ENCODE measurements at places on chromosomes 3 and 15.

DNA sequence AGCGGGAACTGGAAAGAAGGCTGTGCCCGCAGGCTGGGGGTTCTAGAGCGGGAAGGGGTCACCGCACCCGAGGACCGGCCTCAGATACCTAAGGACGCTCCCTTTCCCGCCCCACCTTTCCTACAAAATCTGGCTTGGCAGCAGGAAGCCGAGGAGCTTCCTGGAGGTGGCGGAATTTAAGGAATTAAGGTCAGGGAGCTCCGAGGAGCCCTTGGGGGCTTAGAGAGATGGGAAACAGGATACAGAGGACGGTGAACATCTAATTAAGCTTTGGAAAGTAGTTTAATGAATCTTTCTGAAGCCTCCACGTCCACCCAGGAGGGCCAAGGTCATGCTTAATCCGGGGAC is 507 bp upstream of the AP3B2 start:
- DNase-seq = no peak

GRCh38 chr3:38274864-38275649 is 7.0 kb upstream of the SLC22A14 start:
- DNase-seq = no peak

DNA sequence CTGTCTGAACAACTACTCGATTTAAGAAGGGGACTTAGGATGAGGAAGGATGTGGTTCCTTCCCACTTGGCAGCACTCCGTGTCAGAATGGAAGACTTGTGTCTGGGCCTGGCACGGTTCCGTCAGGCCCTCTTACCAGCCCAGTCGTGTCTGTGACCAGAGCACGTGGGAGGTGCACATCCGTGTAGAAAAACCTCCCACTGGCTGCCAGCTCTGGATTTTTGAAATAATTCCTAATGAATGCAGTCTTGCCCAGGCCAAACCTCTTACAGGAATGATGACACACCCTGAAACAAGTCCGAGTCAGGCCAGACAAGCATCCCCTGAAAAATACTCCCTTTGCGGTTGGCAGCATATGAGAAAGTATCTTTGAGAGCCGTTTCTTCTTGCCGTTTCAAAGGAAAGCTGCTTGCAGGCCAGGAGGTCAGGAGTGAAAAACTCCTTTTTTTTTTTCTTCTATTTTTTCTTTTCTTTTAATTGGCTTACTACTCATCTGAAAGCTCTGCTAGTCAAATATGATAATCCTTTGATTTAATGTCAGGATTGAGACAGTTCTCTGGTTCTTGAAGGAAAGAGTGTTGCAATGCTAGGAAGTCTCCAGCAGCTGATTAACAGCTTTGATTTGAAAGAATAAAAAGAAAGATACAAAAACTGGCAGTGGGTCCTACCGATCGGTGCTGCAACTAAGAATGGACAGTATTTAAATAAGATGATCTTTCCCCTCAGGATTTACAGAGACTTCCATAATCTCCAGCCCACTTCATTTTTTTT is 19.8 kb downstream of the IL1RAP start:
- peak; percentile 80 for DNase-seq

- no peak for DNase-seq
Observed at GRCh38 chr3:115667738-115668065, 44.4 kb downstream of the GAP43 start.

- no peak for DNase-seq
Observed at GRCh38 chr15:41969851-41970431, 2.4 kb downstream of the EHD4 start.

DNA sequence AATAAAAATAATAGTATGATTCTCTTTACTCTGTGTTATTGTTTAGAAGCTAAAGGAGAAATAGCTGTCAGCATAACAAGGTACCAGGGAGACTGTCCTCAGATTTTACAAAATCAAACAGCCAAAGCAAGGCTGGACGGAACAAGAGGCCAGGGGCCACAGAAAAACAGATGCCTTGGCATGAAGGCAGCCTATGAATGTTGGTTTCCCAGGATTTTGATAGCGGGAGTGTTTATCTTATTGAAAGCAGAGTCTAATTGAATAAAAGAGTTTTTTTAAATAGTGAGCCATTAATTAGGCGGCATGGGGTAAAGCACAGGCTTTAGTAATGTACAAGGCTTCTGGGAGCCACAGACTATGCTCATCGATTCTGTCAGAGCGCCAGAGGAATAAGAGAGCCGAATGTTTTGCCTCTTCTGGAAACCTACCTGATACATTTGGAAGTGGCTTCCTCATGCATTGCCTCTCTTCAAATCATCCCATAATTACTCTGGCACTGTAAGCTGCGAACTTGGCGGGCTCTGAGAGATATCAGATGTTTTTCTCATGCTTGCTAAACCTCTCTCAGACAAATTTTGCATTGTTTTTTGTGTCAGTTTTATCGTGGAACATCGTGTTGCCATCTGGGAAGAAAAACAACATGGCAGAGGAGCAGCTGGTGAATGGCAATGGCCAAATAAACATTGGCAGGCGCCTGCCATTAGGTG is 30.4 kb upstream of the TMCO5A start:
- no peak for DNase-seq

DNA sequence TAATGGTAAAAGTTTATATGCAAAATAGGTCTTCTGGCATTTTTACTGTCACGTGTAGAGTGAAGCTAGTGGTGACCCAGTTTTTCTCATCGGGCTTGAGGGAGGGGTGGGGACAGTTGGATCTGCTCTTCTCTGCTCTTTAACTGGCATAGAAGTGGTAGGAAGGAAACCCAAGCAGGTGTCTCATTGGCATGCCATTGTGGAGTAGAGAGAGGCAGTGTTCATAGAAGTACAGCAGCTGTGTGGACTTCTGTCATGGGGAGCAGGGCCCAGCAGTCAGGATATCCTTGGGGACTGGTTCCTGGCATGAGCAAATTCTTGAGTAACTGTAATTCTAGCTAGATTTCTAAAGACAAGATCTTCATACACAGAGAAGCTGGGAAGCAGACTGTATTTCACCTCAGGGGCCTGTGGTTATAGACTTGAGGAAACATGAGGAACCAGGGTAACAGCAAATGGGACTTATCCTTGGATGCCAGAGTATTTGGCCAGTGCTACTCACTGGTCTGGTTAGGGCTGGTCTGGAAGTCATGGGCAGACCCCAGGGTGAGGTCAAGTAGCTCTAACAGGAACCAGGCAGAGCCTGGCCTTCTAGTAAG is 42.9 kb downstream of the CDIN1 start:
- DNase-seq = no peak

DNA sequence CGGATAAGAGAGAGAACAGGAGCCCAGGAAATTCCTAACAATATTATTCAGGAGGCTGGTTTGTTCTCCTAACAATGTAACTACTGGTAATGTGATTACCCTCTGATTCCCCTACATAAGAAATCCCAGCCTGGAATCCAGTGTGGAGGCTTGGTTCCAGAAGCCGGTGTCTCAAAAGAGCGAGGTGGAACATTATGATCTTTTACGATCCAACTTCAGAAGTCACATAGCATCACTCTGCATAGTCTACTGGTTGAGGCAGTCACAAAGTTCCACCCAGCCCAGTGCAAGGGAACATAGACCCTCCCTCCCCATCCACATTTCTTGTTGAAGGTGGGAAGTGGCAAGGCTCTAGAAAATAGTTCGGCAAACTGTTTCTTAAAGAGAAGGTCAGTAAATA is 81.6 kb upstream of the GALNT15 start:
- DNase-seq = no peak

- DNase-seq = no peak
Observed at GRCh38 chr15:93482731-93483130, 393.7 kb upstream of the RGMA start.

DNA sequence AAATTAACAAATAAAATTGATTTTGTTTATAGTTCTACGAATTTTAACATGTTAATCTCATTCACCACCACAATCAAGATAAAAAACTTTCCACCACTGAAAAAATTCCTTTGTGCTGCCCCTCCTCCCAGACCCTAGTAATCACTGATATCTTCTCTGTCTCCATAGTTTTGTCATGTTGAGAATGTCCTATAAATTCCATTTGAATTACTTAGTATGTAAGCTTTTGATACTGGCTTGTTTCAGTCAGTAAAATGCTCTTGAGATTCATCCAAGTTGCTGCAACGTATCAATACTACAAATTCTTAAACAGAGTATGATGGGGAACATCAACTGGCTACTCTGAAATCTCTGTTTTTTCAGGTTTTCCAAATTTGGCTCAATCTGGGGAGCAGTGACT is 129.6 kb downstream of the CTNNB1 start:
- peak; percentile 36 for DNase-seq

GRCh38 chr3:114707252-114707860 is 413.5 kb downstream of the TIGIT start:
- no peak for DNase-seq

DNA sequence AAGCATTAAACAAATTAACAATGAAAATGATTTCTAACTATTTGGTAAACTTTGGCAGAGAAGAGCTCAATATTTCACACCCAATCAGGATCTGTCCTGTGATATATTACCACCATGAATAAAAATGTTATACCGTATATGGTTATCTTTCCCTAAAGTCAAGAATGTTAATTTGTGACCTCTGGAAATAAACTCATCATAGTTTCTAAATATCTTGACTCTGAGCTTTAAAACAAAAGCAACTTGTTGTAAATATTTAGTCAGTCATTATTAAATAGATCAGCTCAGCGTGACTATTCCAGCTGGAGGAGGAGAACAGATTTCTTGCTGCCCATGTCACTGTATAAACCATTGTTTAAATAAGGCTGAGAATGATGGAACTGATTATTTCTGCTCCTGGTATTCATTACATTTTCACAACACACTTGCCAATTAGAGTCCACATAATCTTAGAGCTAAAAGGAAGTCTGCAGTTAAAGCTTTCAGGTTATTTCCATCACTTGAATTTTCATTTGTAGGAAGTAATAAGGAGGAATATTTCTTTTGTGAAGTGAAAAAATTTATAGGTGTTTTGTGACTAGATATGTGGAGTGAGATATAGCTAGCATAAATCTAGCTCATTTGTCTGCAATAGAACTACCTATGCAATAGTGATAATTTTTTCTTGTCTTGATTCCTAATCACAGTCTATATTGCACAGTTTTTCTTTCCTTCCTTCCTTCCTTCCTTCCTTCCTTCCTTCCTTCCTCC is 106.5 kb upstream of the P2RY1 start:
- DNase-seq = peak; percentile 10

- DNase-seq = no peak
Observed at GRCh38 chr3:117874028-117874690, 1160.5 kb downstream of the IGSF11 start.

DNA sequence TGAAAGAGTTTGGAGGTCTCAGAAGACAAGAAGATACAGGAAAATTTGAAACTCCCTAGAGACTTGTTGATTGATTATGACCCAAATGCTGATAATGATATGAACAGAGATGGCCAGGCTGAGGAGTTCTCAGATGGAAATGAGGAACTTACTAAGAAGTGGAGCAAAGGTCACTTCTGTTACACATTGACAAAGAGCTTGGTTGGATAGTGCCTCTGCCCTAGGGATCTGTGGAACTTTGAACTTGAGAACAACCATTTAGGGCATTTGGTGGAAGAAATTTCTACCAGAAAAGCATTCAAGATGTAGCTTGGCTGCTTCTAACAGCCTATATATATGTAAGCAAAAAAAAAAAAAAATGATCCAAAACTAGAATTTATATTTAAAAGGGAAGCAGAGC is 48.9 kb upstream of the NAALADL2 start:
- DNase-seq = no peak

GRCh38 chr15:82100111-82100929 is 54.5 kb upstream of the MEX3B start:
- peak; percentile 26 for DNase-seq

Data from fibroblast of skin of left quadriceps (primary cell).